CD8-positive, alpha-beta T cell (primary cell): ENCODE measurements at places on chromosomes 6 and 20.

DNA sequence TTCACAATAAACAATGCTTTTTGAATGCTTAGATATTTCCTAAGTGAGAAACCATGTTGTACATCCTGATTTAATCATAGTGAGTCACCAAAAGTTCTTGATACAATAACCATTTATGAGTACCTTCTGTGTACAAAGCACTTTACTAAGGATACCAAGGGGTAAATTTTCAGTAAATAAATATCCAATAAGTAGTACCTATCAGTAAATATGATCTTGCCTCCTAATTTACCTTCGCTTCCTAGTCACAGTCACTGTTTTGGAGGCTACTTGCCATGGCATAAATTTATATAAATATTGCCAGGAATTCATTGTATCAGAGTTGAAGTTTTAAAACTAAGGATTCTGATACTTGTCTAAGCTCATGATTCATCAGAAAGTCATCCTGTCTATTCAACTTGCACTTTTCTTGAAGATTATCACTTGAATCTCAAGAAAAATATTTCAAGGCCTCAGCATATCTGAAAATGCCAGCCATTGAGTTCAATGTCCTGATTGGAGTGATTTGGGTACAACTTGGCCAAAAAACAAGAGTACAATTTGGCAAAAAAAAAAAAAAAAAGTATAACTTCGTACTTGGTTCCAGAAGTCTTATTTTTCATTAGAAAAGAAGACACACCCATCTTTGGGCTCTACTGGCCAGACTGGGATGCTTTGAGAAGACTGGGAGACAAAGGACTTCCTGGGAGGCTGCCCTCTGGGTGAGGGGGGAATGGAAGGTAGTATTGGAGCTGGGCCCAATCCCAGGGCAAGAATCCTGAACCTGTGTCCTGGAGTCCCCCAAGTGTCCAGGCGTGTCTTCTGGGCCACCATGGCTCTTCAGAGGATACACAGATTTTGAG lies 32.8 kb downstream of the RAB22A start:
- DNase-seq = no peak

- DNase-seq = peak; percentile 72
These were observed 16.1 kb downstream of the TTPAL start for GRCh38 chr20:44491635-44492395.

DNA sequence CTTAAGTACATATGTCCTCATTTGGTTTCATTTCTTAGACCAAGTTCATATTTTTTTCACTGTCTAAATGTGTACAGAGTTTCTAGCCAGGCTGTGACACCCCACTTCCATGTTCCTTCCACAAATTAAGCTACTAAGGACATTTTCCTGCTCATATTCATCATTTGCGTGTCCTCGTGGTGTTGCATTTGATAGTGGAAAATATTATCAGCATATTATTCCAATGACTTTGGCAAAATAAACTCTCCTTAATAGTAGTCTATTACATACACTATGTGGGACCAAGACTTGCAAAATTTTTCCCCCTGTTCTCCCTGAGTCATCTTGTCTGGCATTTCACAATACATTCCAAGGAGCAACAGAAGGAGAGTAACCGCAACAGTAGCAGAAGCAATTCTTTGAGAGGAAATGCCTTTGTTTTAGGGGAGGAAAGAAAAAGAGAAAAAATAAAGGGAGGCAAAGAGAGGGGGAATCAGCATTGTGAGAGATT lies 599.2 kb downstream of the COL12A1 start:
- DNase-seq = no peak

GRCh38 chr6:116173928-116174327 lies 48.0 kb upstream of the COL10A1 start:
- no peak for DNase-seq

- no peak for DNase-seq
These were observed 34.0 kb upstream of the YWHAB start for GRCh38 chr20:44851545-44851944.

DNA sequence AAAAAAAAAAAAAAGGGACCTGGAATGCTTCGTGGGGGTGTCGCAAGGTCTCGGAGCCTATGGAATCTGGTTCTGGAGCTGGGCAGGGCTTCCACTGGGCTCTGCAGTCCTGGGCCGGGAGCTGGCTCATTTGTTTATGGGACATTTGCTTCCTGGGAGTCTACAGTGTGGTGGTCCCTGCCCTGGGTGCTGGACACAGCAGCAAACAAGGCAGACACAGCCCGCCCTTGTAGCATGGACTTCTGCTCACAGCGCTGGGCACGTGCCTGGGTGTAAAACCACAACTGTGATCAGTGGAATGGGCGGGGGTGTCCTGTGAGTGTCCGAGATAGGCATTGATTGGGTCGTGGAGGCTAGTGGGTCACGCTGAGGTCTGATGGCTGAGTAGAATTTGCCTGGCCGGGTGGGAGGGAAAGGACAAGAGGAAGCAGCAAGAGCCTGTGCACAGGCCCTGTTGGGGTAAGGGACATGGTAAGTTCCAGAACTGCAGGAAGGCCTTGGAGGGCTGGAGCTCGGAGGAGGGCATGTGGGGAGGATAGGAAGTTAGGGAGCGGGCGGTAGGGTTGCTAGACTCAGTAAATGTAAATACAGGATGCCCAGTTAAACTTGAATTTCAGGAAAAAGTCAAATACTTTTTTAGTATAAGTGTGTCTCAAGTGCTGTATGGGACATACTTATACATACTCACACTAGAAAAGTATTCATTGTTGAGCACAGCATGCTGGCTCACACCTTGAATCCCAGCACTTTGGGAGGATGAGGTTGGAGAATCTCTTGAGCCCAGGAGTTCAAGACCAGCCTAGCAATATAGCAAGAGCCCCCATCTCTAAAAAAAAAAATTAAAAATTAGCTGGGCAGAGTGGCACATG lies 61.3 kb upstream of the PMEPA1 start:
- DNase-seq = no peak

DNA sequence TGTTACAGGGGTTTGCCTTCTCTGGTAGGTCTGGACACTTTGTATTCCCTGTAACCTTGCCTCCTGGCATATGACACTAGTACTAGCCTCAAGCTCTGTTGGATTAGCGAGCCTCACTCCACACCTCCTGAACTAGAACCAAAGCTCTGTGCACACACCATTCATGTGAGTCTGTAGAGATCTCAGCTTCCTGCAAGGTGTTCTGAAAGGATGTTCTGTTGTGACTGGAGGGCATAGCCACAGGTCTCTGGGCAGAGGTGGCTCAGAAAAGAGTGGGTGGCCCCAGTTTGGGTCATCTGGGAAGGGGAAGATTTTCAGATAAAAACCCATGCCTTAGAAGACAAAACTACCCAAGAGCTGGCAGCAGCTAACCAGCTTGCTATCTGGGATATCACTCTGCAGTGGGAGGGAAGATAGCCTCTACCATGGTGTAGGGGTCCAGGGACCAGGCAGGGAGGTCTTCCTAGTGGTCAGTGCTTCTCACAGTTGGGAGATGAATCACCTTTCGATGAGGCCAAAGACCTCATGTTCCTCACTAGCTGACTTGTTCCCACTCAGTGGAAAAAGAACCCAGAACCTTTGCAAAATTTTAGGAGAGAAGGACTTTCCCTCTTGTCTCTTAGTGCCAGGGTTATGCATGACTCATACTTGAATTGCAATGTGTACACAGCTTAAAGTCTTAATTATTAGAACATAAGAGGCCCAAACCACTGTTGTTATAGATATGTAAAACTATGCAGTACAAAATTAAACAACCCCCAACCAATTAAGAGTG lies 41.4 kb downstream of the HLA-F start:
- no peak for DNase-seq

GRCh38 chr20:49160057-49160929 lies 27.8 kb downstream of the STAU1 start:
- no peak for DNase-seq

GRCh38 chr6:133392015-133392414 lies 150.9 kb downstream of the EYA4 start:
- DNase-seq = no peak

- DNase-seq = no peak
These were observed 7.6 kb downstream of the TFAP2C start for GRCh38 chr20:56636716-56637115.

DNA sequence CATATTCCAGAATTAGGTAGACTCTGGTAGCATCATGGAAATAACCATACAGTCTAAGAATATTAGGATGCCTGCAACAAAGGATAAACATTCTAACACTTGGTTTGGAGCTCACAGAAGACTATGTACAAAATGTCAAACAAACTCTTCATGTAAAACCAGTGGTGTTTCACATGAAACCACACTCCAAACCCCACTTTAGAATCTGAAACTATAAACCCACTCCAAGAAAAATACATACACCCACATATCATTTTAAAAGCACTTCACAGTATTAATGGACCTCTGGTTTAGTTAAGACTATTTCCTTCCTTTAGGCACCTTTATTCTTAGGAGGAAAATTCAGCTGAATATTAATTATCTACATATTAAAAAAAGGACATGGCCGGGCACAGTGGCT lies 10.5 kb downstream of the AURKA start:
- no peak for DNase-seq

DNA sequence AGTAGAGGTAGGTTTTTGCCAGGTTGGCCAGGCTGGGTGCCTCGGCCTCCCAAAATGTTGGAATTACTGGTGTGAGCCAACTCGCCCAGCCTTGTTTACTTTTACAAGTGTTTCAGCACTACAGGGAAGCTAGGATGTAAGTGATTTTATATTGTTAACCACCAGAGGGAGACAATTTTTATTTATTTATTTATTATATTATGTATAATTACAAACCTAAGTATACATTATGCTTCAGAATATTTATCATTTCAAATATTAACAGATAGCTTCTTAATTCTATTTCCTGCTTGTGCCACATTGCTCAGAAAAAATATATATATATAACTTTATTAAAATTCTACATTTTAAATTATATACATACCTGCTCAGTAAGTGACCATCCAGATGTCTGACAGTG lies 9.8 kb downstream of the MMUT start:
- no peak for DNase-seq

- DNase-seq = no peak
These were observed 546 bp upstream of the KLHL32 start for GRCh38 chr6:96923871-96924493.

DNA sequence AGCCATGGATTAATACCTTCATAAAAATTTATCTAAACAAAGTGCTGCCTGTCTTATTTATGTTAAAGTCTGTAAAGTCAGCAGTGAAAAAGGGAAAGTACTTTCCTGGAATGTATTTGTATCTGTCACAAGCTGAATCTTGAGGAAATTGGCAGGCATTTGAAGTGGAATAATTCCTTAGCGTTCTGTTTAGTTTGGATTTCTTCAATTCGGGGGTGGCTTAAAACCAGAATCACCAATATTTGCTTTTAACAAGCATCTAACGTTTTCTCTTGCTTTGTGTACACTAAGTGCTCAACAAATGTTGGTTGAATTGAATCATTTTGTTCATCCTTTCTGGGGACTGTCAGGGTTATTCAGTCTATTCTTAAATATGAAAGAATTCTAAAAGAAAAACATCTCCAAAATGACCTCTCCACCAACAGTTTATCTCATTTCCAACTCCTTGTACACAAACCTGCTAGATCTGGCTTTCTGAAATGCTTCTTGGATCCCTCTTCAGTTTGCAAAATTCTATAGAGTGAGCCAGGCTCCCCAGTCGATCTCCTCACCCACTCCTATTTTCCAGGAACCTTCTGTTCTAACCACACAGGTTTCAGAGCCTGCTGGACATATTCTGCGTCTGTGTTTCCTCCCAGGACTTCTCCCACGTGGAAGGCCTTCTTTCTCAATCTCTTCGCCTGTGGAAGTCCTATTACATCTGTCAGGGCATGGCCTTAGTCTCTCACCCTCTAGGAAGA lies 2.0 kb upstream of the NPEPL1 start:
- DNase-seq = no peak

DNA sequence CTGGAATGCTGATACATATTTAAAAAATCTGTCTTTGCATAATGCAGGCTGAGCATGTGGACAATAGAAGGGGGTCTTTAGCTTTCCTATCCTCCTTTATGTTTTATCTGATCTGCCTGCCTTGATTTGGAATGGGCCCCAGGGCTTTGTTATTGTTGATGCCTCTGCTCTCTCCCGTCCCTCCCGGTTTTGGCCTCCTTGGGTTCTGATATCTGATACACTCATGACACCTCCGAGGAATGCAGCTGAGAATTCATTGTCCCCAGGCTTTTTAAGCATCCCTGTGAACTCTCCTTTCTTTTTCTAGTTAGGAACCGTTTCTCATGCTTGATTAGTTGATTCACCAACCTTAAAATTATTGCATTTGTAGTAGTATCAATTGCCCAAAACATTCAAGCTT lies 185.5 kb upstream of the RALGAPA2 start:
- no peak for DNase-seq

DNA sequence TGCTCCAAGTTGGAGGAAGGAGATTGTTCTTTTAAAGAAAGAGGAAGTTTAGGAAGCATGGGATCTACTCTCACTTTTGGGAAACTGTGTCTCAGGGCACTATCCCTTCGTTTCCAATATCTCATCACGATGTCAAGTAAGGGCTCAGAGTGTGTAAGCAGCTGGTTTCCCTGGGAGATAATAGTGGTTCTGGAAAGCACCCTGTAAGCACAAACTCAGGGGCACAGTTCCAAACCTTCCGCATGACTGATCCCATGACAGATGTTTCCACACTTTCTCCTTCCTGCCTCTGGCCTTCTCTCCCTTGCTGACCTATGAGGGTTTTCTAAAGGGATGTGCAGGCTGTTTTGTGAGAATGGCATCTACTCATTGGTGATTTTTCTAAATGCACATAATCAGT lies 33.9 kb downstream of the ADTRP start:
- no peak for DNase-seq

DNA sequence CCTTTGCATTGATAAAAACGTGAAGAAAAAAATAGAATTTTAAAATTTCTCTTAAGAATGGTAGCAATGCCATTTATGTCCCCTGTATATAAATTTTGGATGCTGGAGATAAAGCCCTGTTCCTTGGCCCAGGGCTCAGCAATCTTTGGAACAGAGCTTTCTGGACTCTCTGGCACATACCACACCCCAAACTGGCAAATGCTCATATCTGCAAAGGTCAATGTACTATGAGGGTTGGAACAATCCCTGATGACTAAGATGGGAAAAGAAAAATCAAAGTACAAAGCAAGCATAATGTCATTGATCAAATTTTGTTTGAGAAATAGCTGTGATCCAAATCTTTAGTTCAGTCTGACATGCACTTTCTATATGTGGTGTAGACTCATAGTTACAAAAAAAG lies 158.1 kb upstream of the HCRTR2 start:
- no peak for DNase-seq

GRCh38 chr6:11272491-11273192 lies 40.2 kb upstream of the NEDD9 start:
- DNase-seq = no peak

DNA sequence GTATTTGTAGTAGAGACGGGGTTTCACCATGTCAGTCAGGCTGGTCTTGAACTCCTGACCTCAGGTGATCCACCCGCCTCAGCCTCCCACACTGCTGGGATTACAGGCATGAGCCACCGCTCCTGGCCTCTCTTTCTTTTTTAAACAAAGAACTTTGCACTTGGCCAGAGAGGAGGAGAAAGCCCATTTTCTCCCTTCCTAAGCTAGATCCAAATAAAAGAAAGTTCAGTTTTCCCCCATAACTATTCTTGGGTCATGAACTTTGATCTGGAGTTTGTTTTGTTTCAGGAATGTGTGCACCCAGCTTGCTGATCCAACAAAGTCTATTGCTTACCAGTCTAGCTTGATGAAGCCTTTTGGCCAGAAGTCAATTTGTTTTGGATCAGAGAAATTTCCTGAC lies 23.4 kb downstream of the KCNS1 start:
- DNase-seq = no peak
